ENCODE measurements at places on chromosomes 7 and 10. TPM values are rescaled to one million over a fixed set of nuclear protein-coding genes. Genes with fewer than 3 reads are reported as not detected.

The CFAP43 gene
- 0.22 TPM for total RNA-seq

The ZNF25 gene
- 7.4 TPM for total RNA-seq

DNA sequence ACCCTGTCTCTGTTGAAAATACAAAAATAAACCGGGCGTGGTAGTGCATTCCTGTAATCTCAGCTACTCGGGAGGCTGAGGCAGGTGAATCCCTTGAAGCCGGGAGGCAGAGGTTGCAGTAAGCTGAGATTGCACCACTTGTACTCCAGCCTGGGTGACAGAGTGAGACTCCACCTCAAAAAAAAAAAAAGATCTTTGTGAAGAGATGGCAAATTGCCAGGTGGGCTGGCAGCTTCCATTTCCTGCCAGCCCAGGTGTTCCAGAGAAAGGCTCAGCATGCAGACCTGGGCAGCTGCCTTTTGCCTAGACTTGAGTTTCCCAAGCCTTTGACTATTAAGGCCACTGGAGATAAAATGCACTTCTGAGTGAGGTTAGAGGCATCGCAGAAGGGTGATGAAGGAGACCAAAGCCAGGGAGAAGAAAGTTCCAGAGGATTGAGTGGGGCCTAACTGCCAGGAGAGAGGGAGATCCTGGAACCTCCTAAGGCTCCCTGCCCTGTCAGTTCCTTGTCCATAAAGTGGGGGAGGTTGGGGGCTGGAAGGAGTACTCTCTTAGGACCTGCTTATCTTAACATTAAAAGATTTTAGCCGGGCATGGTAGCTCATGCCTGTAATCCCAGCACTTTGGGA is 10.0 kb upstream of the DDIT4 start:
- DNase-seq = peak; percentile 49
- H3K27ac ChIP-seq = peak overlapping the region; percentile 82
- peaks cover 43% of the 10 kb centered on the region for H3K4me1 ChIP-seq
- peaks cover 2% of the 10 kb centered on the region for H3K27me3 ChIP-seq

The LIPM gene
- not detected for total RNA-seq

DNA sequence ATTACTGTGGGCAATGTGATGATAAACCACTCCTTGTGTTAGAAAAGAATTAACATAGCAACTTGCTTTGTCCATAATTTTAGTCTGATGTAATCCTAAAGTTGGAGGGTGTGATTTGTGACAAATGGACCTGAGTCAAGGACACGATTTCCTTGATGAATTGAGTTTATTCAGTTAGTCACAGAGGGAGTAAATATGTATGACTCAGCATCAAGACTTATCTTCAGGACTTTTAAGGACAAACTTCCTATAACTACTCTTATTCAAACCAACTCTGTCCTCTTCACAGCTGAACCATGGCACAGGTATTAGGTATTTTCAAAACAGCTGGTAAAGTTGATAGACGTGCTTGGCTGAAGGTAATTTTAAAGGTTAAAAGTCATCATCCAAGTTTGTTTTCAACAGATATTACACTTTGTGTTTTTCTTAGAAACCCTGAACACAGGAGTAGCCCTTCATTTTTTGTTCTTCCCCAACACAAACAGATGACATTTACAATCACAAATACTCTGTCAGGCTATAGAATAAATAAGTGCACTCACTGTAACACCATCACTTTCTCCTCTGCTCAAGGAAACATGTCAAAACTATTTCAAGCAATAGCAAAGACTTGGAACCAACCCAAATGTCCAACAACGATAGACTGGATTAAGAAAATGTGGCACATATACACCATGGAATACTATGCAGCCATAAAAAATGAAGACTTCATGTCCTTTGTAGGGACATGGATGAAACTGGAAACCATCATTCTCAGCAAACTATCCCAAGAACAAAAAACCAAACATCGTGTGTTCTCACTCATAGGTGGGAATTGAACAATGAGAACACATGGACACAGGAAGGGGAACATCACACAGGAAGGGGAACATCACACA is 54.5 kb downstream of the COA1 start:
- H3K4me3 ChIP-seq = no peak overlapping the region
- H3K27ac ChIP-seq = peak overlapping the region; percentile 52
- peaks cover 80% of the 10 kb centered on the region for H3K4me1 ChIP-seq
- no peak for DNase-seq

DNA sequence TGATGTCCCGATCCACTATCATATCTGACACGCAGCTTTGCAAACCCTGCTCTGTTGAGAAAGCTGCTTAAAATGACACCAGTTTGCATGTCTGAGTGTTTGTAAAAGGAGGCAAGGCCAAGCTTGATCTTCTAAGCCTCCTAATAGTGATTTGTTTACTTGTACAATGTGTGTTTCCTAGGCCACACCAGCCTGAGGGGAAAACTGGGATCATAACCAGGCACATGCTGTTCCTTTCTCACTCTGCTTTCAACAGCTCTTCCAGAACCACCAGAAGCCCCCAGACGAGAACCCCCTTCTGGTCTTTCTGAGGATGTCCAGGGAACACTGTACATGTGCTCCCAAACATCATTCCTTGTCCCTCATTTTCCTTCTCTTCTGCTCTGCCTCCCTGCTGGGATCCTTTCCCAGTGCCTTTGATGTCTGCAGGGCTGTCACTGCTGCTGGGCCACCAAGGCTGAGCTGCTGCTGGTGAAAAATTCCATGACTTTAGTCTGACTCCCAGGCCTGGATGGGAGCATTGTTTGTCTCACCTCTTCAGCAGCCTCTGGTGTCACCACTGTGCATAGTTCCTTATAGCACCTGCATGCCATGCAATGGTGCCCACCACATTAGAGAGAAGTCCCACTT is 4.0 kb upstream of the LGI1 start:
- no peaks in the 10 kb centered on the region for H3K36me3 ChIP-seq
- no peak overlapping the region for H3K4me3 ChIP-seq
- DNase-seq = no peak

- H3K4me3 ChIP-seq = no peak overlapping the region
- no peaks in the 10 kb centered on the region for H3K4me1 ChIP-seq
Measured at GRCh38 chr7:7118822-7119221, 63.5 kb upstream of the C1GALT1 start.

The AOC1 gene
- total RNA-seq = not detected

The ZNF467 gene
- total RNA-seq = 0.45 TPM

- H3K27me3 ChIP-seq = peaks cover 6% of the 10 kb centered on the region
- H3K4me1 ChIP-seq = peaks cover 46% of the 10 kb centered on the region
- DNase-seq = peak; percentile 45
Measured at GRCh38 chr10:49165821-49166483, 22.2 kb downstream of the TMEM273 start.
